Colonic mucosa (tissue), 4 donors: ENCODE measurements at places on chromosomes 5 and 9. TPM values are rescaled to one million over a fixed set of nuclear protein-coding genes. Genes with fewer than 3 reads are reported as not detected.

TAF11L11 gene
- not detected for total RNA-seq

C1QTNF3 gene
- 2.7 TPM for total RNA-seq

DNA sequence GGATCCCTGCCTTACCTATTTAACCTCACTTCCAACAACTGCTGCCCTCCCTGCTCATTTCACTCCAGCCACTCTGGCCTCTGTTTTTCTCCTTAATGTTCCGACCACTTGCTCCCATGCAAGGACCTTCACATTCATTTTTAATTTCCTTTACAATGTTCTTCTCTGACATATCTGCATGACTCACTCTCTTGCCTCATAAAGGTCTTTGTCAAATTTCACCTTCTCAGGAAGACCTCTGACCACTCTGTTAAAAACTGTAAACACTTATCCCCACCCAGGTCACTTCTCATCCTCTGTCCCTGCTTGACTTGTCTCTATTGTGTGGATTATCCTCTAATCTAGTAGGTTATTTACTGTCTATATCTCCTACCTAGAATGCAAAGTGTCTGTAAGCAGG, 751.2 kb downstream of the BRINP1 start:
- DNase-seq, result no peak

DNA sequence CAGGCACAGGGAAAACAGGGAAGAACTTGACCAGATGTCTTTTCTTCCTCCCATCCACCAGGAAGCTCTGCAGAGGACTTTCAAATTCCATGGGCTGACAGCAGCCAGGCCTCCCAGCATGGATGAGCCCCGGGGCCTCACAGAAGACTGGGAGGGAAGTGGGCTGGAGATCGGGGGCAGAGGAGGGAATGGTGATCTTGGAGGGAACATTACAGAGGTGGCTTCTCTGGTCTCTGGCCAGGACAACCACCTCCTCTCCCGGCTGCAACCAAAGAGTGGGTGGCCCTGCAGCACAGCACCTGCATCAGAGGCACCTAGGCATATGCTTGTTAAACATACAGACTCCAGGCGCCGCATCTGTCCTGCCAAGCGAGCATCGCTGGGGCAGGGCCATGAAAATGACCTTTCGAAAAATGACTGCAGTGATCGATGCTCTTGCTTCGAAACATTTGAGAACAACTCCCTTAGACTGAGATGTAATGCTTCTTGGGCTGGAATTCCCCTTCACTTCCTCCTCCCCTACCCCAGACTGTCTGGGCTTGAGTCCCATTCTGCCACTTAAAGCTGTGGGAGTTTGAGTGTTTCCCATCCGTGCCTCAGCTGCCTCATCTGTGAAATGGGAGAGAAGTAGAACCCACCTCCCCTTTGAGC, 68.7 kb upstream of the UNC5A start:
- DNase-seq, result peak; percentile 8

GRCh38 chr5:176743868-176744583, 66.3 kb upstream of the UNC5A start:
- DNase-seq, result peak; percentile 8

GRCh38 chr5:178765753-178766300, 35.4 kb upstream of the ZNF354A start:
- DNase-seq, result no peak

KIF24 gene
- 7.3 TPM for total RNA-seq

TNC gene
- total RNA-seq, result 65.6 TPM
